ENCODE measurements at places on chromosomes 3 and 15.

GRCh38 chr3:182117583-182117982 lies 405.9 kb downstream of the SOX2 start:
- no peak for DNase-seq

DNA sequence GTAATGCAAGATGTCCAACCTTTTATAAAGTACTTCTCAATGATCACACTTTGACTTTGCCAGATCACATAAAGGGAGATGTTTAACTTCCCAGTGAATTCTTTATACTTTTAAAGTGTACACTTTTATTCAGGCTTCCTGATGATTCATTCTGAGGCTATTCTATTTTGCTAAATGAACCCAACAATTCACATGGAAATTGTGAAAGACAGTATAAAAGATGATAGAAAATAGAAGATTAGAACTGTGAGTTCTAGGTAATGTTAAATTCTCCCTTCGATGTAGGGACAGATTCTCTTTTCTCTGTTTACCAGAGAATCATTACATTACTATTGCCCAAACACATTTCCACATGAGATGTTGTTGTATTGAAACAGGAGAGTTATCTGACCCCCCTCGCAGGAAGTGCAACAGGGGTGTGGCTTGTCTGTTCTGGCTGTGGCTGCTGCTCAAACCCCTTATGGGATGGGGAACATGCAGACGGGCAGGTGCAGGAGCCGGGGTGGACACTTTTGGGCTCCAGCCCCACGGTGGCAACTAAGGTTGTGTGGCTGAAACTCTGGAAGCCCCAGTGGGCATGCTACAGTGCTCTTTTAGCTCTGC lies 131.3 kb upstream of the LRTM1 start:
- DNase-seq = no peak

- peak; percentile 9 for DNase-seq
Observed at GRCh38 chr3:23950293-23950692, 5.2 kb downstream of the NR1D2 start.

DNA sequence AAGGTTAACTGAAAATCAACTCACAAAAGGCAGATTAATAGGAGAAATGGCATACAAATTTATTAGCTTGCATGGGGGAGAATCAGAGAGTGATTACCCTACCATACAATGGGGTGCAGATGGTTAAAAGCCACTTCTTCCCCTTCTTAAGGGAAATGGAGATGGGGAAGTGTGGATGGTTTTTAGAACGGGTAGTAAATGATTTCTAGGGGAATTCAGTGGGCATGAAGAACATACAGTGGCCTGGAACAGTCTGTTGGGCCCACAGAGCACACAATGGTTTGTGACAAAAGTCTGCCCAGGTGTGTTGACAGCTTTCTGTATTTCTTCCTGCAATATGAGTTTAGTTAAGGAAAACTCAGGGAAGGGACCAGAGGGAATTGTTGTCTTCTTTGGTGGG lies 61.0 kb downstream of the C3orf80 start:
- DNase-seq = no peak

DNA sequence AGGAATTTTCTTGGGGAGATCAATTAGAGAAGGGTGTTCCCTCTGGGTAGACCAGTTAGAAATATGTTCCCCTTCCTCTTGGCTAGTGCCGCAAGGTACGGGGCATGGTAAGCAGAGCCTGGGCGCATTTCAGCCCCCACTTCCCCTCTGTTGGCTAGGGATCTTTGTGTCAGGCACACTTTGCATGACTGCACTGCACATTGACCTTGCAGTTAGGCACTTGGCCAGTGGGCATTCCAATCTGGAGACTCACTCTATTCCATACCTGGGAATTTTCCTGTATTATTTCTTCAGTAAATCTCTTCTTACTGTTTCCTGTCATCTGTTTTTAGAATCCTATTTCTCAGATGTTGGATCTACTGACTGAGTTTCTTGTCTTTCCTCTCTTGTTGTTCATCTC lies 30.0 kb upstream of the CACNA1D start:
- DNase-seq = no peak

GRCh38 chr3:130354430-130354829 lies 9.0 kb downstream of the COL6A5 start:
- DNase-seq = peak; percentile 99

GRCh38 chr3:180804916-180805315 lies 107.6 kb upstream of the FXR1 start:
- DNase-seq = no peak

GRCh38 chr3:23650371-23651140 lies 155.2 kb upstream of the UBE2E1 start:
- DNase-seq = no peak

DNA sequence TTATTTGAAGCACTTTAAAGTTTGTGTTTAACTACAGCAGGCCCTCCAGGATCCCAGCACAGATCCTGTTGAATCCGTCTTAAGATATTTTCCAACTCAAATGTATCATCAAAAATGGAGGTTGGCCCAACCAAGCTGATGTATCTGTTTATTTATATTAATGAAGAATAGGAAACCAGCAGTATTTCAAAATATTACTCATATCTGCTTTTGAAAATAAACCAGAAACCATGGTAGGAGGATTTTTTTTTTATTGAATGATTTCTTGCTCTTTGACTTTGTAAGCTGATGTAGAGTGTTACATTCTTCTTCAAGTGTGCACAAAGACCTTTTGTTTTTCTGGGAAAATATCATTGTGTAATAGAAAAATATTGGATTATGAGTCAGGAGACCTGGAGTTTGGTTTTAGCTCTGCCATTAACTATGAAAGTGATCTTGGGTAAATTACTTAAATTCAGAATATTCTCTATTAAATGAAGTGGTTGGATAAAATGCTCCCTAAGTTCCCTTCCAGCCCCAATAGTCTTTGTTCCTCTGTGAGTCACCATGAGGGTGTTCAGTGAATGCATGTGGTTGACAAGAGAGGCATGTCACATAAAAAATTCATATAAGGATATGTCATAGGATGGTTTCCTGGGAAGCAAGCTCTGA lies 221.3 kb upstream of the GAP43 start:
- DNase-seq = no peak

- DNase-seq = no peak
Observed at GRCh38 chr3:46899151-46900006, 21.9 kb downstream of the PTH1R start.

GRCh38 chr15:63487076-63487757 lies 17.2 kb upstream of the USP3 start:
- peak; percentile 59 for DNase-seq

DNA sequence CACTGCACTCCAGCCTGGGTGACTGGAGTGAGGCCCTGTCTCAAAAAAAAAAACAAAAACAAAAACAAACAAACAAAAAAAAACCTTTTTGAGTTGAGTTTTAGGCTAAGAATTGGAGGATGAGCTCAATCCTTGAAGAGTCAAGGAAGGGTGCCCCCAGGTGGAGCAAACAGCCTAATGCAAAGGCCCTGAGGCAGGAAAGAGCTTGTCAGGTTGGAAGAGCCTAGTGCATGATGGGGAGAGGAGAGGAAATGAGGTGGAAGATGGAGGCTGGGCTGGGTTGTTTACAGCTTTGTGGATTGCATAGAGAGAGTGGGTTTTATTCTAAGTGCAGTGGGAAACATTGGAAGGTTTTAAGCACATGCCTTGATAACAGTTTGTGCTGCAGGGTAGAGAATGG lies 2.1 kb upstream of the SNX22 start:
- DNase-seq = peak; percentile 41

- no peak for DNase-seq
Observed at GRCh38 chr15:99993681-99994131, 260.5 kb upstream of the LYSMD4 start.

- no peak for DNase-seq
Observed at GRCh38 chr3:180072786-180073185, 36.0 kb upstream of the PEX5L start.

GRCh38 chr15:69713726-69714559 lies 261.3 kb downstream of the RPLP1 start:
- no peak for DNase-seq

GRCh38 chr15:52361494-52361893 lies 65.9 kb upstream of the MYO5C start:
- DNase-seq = no peak

DNA sequence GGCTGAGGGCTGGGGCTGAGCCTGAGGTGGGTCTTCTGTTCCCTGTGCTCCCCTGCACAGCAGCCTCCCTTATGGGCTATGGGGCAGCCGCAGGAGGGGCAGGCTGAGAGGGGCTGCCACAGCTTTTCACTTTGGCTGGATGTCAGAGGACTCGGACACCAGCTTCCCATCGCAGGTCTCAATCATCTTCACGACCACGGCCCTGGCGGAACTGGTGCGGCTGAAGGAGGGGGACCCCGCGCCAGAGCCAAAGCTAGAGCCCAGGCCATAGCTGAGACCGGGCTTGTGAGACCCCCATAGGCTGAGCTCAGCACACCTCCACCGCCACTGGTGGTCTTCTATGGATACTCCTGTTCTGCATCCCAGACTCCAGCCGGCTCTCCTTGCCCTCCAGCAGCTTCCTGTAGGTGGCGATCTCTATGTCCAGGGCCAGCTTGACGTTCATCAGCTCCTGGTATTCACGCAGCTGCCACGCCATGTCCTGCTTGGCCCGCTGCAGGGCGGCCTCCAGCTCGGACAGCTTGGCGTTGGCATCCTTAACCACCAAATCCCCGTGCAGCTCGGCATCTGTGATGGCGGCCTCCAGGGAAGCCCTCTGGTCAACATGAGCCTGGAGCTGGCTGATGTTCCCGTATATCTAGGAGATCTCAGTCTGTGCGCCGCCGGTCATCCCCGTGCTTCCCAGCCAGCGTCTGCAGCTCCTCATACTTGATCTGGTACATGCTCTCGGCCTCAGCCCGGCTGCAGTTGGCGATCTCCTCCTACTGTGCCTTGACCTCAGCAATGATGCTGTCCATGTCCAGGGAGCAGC lies 181.7 kb upstream of the SYNPR start:
- DNase-seq = no peak

DNA sequence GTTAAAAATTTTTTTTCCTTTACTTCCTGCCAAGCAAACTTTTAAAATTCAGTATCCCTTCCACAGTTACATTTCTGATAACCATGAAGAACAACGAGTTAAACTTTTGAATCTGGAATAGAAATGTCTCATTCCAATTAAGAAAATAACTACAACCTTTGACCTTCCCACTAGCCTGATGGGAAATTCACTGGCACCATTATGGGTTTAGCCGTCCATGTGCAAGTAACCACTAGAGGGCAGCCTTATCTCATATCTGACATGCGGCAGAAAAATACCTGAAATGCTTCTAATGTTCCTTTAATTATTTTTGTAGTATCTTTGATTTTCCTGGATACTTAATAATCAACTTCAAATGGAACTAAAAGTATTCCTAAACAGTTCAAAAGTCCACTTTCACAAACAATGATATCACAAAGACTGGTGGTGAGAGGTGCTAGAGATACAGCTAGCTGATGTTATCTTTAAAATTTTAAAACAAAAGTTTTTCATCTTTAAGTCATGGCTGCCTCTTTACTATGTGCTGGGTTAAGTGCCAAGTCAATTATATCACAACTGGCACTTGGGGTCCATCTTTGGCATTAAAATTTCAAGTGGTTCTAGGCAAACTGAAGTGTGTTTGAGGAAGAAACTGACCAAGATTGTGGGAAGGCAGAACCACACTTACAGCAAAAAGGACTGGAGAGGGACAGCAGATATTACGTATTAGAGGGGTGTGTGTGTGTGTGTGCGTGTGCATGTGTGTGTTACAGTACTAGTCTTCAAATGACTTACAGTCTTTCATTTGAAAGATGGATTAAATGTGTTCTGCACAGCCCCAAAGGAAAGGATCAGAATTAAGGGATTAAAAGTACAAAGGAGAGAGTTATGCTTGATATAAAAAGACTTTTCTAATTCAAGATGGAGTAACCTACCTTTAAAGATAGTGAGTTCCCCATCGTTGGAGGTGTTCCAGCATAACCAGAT lies 107.1 kb upstream of the ICE2 start:
- peak; percentile 73 for DNase-seq

DNA sequence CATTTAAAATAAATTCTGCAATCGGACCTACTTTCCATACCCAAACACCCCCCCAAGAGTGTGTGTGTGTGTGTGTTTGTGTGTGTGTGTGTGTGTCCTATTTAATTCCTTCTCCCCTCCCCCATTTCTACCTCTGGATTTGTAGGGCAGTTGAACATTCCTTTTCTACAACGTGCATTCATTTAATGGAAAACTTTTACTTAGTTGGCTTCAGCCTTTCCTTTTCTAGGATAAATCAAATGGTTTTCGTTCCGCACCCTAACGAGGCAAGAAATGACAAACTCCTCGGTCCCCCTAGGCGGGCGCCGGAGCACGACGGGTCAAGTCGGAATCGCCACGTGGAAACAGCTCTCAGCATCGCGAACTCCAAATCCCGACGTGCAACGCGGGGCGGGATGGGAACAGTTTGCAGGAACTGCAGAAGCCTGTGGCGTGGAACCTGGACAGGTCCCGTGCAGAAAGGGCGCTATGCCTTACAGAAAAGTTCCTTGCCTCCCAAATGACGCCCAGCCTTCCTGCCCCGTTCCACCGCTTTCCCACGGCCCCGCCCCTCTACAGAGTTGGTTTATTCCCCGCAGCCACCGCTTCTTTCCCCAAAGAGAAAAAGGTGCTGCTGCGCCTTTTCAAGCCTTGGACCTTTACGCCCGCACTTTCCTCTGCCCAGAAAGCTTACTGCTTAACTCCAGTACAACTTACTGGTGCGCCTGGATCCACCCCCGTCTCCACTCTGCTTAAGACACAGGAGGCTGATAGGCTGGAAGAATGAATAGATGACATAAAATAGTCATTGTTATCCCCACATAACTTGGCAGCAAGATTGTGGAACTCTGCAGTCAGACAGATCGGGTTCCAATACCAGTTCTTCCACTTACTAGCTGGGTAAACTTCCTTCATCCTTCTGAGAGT lies 1.1 kb upstream of the EIF2B5 start:
- peak; percentile 81 for DNase-seq

GRCh38 chr3:55891106-55891505 lies 404.0 kb upstream of the WNT5A start:
- no peak for DNase-seq

GRCh38 chr15:88695101-88695500 lies 56.3 kb downstream of the ISG20 start:
- no peak for DNase-seq

DNA sequence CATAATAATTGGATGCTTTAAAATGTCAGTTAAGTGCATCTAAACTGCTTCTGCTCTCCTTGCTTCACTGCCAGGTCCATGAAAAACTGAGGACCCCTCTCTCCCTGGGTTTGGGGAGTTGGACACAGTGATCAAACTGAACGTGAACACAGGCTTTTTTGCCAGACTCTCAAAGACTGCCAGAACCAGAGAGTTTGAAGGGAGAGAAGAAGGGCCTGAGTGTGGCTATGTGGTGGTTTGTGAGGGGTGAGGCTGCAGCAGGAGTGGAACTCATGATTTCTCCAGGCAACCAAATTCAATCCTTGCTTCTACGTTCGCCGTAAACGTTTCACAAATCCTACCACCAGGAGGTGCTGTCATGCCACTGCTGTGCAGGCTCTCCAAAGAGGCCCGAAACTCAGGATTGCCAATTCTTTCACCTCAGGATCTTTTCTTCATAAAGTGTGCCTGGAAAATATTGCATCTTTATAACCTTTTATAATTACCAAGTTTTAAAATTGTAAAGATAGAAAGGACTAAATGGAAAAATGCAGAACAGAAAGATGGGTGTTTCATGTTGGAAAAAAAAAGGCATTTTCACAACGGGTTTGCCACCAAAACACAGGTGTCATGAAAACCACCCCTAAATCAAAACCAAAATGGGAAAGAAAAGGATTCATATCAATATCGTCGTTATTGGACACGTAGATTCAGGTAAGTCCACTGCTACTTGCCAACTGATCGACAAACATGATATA lies 19.7 kb downstream of the TM4SF4 start:
- DNase-seq = peak; percentile 64

GRCh38 chr3:159919873-159920272 lies 68.8 kb upstream of the IL12A start:
- no peak for DNase-seq

GRCh38 chr3:5210926-5211325 lies 23.4 kb downstream of the EDEM1 start:
- no peak for DNase-seq

- peak; percentile 93 for DNase-seq
Observed at GRCh38 chr3:101848754-101849713, at the start of gene NFKBIZ. TSS of gene NFKBIZ (plus strand) at chr3:101849514. CDS start at chr3:101849629, 115 bp downstream.

All from AML-193 (cell line).